Left renal pelvis (tissue), 4 donors: ENCODE measurements at places on chromosomes 13 and 19. TPM values are rescaled to one million over a fixed set of nuclear protein-coding genes. Genes with fewer than 3 reads are reported as not detected.
A peak's percentile ranks its signal among the peaks of the same experiment; 100 is the strongest.

PSG4 gene
- polyA plus RNA-seq, result 0.27 TPM

ZNF256 gene
- 7.3 TPM for polyA plus RNA-seq

SLC6A16 gene
- 3.2 TPM for polyA plus RNA-seq

RASAL3 gene
- polyA plus RNA-seq, result 1.1 TPM

NCR1 gene
- 0.26 TPM for polyA plus RNA-seq

POU2F2 gene
- 1.2 TPM for polyA plus RNA-seq

RPS19 gene
- 1,791 TPM for polyA plus RNA-seq

CEACAM4 gene
- not detected for polyA plus RNA-seq

COL5A3 gene
- polyA plus RNA-seq, result 2.1 TPM

SIAH3 gene
- polyA plus RNA-seq, result 2.8 TPM

SLAIN1 gene
- 19.1 TPM for polyA plus RNA-seq

C19orf67 gene
- not detected for polyA plus RNA-seq

TGFBR3L gene
- polyA plus RNA-seq, result not detected

KCNN4 gene
- polyA plus RNA-seq, result 1.8 TPM

DNA sequence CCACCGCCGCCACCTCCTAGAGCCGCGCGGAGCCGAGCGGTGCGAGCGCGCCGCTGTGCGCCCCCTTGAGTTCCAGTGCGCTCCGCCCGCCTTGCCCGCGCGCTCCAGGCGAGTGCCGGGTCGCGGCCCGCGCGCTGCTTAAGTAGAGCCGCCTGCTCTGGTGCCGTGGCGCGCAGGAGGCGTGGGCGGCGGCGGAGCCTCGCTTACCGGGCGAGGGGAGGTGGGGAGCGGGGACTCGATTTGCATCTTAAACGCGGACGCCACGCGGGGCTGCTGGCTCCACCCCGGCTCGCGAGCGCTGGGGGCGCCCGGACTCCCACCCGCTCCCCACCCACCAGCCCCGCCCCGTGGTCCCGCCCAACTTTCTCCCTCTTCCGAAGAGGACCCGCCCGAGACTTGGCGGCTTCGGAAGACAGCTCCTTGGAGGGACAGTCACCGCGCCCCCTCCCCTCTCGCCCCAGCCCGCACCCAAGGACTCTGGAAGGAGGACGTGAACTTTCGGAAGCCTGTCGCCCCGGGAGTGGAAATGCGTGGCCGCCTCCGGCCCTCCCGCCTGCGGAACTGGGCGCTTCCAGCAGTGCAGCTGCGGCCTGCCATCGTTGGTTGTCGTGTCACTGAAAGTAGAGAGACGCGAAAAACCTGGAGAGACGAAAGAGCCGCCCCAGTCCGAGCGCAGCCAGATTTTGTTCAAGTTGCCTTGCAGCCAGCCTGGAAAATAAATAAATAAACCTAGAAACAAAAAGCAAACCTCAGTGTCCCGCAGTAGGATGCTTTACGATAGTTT lies at the start of gene KCTD12:
KCTD12 (minus strand) TSS at position 114 of the 784 bp plus-strand sequence. CDS start 257 bp downstream, outside the sequence.
- DNase-seq, result peak; percentile 79

GRCh38 chr19:1045247-1045603 lies 5.3 kb downstream of the ABCA7 start:
- DNase-seq, result no peak

- DNase-seq, result no peak
These were observed 16.4 kb upstream of the KCNN1 start for GRCh38 chr19:17950310-17951156.

GRCh38 chr13:113009743-113010509 lies 40.9 kb downstream of the MCF2L start:
- DNase-seq, result no peak

- DNase-seq, result no peak
These were observed 15.0 kb downstream of the NUFIP1 start for GRCh38 chr13:44974056-44974793.

DNA sequence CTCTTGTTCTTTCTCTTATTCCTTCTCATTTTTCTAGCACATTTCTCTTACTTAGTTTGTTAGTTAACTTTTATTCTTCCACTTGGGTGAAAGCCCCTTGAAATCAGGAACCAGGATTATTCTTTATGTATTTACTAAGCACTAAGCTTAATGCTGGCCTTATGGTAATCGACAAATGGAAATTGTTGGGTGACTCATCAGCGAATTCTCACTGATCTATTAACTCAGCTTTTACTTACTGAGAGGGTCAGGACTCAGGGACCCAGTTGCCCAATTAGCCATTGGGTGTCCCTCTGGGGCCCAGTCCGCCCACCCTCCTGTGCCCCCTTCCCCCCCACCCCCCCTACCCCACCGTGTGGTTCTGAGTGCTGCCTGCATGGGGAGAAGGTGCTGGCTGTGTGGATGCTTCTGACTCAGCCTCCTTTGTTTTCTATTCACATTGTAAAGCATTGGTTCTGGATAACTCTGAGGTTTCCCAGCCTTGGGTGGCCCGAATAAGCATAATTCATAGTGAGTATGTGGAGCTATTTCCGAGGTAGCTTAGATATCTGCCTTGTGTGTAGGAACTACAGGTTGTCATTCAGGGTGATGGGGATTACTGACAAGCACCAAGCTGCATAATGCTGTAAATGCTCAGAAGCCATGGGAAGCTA lies 240.9 kb downstream of the FGF9 start:
- no peak for DNase-seq

GRCh38 chr19:1274081-1274851 lies 1.1 kb upstream of the FAM174C start:
- no peak for DNase-seq

- no peak for DNase-seq
These were observed 942.2 kb downstream of the PCDH17 start for GRCh38 chr13:58573743-58574142.

GRCh38 chr19:42606660-42607351 lies 12.1 kb upstream of the CEACAM8 start:
- no peak for DNase-seq

- DNase-seq, result no peak
These were observed 1954.1 kb downstream of the PCDH9 start for GRCh38 chr13:65275838-65276630.

DNA sequence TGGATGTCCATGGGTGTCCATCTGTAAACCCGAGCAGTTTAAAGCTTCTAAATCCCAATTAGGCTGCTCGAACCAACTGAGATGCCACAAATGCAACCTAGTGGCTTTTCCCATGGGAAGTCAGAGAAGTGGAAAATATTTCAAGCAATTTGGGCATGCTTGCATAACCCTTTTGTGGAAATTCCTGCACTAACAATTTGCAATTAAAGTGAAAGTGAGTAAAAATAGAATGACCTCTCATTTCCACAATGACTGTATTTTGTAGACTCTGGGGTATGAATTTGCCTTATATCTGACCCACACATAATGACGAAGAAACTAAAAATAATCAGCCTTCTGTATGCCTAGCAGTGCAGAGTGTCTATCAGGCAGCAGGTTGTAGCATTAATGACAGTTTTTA lies 91.8 kb upstream of the TSC22D1 start:
- DNase-seq, result no peak

DNA sequence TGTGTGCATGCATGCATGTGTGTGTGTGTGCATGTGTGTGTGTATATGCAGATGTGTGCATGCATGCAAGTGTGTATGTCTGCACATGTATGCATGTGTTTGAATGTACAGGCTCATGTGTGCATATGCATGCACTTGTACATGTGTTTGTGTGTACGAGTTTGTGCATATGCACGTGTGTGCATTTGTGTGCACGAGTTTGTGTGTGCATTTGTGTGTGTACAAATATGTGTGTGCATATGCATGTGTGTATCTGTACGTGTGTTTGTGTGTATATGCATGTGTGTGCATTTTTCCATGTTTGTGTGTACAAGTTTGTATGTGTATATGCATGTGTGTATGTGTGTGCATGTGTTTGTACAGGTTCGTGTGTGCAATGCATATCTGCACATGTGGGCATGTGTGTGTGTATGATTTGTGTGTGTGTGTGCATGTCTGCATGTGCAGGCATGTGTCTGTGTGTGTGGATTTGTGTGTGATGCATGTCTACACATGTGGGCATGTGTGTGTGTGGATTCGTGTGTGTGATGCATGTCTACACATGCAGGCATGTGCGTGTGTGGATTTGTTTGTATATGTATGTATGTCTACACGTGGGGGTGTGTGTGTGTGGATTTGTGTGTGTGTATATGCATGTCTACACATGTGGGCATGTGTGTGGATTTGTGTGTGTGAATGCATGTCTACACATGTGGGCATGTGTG lies 57.1 kb downstream of the F2RL3 start:
- DNase-seq, result no peak

DNA sequence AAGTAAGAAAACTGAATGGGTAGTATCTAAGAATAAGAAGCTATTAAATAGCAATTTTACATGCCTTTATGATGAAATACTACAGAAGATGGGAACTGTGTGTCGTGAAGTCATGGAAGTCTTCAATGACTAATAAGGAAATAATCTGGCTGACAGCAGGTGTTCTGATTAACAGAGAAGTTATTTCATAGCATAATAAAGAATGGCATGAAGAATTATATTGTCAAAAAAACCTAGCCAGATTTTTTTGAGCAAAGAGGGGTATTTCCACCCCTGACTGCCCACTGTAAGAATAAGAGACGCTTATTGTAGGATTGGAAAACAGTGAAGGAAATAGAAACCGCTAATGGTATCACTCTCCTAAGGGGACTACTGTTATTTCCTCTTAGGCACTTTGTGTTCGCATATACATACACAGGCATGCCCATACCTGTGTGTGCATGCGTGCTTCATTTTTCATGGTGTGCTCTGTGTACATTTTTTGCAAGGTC lies 318.8 kb downstream of the SHISA2 start:
- no peak for DNase-seq

DNA sequence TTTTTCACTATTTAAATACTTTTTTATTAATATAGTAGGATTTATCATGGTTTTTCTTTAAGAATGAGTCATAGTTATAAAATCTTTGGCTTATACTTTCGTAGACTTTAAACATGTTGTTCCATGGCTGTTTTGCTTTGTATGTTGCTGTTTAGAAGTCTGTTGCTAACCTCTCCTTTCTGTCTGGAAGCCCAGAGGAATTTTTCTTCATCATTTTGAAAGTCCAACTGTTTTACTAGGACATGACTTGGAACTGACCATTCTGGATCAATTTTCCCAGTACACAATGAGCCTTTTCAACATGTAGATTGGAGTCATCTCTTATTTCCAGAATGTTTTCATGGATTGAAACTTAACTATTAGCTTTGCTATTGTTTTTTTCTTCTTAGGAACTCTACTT lies 7.9 kb downstream of the CAB39L start:
- DNase-seq, result no peak

DNA sequence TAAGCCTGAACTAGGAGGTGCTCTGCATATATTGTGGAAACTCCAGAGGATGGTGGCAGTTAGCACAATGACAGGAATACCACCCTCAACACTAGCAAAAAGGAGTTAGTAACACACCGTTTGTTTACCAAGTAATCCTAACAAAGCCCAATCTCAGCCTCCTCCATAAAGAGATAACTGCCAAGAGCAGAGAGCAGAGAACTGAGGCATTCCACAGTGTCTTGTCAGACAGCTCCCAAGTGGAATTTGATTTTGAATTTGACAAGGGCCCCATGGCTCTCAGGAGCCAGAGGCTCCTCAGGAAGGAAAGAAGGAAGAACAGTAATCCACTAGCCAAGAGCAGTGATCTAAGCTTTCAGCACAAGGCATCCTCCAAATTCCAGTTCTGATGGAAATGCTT lies 298.6 kb downstream of the DCLK1 start:
- no peak for DNase-seq

- DNase-seq, result no peak
These were observed 2.7 kb upstream of the HNRNPL start for GRCh38 chr19:38852231-38853044.

GRCh38 chr19:31908080-31908479 lies 437.3 kb upstream of the ZNF507 start:
- no peak for DNase-seq

GRCh38 chr13:51894239-51894638 lies 32.5 kb downstream of the CCDC70 start:
- DNase-seq, result no peak

- no peak for DNase-seq
These were observed 7.2 kb upstream of the TUBB4A start for GRCh38 chr19:6509118-6509971.

- DNase-seq, result no peak
These were observed 564.8 kb upstream of the SLITRK1 start for GRCh38 chr13:84446972-84447639.

- DNase-seq, result no peak
These were observed 57.3 kb downstream of the ELF1 start for GRCh38 chr13:40961826-40962225.

GRCh38 chr19:40198272-40198990 lies 7.2 kb downstream of the MAP3K10 start:
- DNase-seq, result no peak

DNA sequence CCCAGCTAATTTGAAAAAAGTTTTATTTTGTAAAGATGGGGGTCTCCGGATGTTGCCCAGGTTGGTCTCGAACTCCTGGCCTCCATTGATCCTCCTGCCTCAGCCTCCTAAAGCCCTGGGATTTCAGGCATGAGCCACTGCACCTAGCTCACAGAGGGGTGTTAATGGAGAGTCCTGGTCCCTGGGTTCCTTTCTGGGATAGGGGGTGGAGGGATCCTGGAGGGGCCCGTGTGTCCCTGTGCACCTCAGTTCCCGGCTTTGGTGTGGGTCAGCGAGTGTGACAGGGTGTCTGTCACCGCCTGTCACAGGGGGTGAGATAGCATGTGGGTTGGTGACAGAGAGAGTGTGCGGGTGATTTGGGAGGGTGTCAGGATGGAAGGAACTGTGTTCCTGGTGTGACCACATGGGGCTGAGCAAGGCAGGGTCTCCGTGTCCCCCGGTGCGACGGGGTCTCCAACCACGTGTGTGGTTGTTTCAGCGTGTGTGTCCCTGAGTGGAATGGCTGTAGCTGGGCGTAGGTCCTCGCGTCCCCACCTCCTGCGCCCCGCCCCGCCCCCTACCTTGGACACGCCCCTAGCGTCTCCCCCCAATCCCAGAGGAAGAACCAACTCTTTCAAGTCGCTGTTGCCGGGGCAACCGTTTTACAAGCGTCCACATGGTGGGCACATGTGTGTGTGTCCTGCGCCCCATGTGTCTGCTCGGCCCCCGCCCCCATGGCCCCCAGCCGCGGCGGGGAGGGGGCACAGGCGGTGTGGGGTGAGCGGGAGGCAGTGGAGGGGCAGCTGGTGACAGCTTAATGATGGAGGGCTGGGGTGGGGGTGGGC lies 2.9 kb upstream of the NRTN start:
- DNase-seq, result peak; percentile 60

GRCh38 chr19:7643031-7643415 lies 6.1 kb downstream of the STXBP2 start:
- DNase-seq, result no peak

- DNase-seq, result no peak
These were observed 46.4 kb downstream of the SOX1 start for GRCh38 chr13:112113348-112113747.

- DNase-seq, result no peak
These were observed 292.7 kb downstream of the MYO16 start for GRCh38 chr13:108922108-108922507.

GRCh38 chr19:33734913-33735312 lies 61.8 kb upstream of the KCTD15 start:
- no peak for DNase-seq

- DNase-seq, result no peak
These were observed 103.7 kb downstream of the RXFP2 start for GRCh38 chr13:31843044-31843443.

- no peak for DNase-seq
These were observed 38.6 kb upstream of the CD33 start for GRCh38 chr19:51186323-51186722.

- no peak for DNase-seq
These were observed 17.5 kb downstream of the LATS2 start for GRCh38 chr13:21043898-21044297.
